ENCODE measurements at places on chromosomes 1 and 21.

DNA sequence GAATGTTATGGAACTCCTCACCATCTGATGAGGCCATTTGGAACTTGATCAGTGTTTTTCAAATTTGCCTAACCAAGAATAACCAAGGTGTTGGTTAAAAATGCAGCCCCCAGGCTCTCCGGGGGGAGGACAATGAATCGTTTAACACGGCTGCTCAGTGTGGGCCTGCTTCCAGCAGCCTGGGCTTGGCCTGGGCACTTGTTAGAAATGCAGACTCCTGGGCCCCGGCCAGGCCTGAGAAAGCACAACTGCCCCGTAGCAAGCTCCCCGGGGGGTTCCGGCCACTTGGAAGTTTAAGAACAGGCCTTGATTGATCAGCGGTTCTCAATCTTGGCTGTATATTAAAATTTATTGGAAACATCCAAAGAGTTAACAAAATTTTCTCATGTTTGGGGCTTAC, 22.8 kb upstream of the C2CD2 start:
- DNase-seq = no peak

- no peak for DNase-seq
These were observed 17.8 kb upstream of the FAM131C start for GRCh38 chr1:16091296-16091695.

DNA sequence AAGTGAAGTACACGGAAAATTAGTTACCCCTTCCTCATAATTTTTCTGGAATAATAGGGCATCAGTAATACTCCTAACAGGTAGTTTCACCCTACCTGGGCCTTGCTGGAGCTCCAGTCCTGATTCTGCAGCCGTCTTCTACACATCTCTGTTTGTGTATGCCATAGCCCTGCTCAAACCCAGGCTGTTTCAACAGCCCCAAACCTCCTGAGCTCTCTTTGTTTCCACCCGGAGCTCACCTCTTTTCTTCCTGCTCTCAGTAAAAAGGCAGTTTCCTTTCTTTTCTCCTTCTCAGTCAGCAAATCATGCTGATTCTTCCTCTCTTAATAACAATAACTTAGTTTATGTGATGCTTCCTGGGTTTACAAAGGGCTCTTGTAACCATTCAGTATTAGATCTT, 355.1 kb upstream of the RUNX1 start:
- no peak for DNase-seq

DNA sequence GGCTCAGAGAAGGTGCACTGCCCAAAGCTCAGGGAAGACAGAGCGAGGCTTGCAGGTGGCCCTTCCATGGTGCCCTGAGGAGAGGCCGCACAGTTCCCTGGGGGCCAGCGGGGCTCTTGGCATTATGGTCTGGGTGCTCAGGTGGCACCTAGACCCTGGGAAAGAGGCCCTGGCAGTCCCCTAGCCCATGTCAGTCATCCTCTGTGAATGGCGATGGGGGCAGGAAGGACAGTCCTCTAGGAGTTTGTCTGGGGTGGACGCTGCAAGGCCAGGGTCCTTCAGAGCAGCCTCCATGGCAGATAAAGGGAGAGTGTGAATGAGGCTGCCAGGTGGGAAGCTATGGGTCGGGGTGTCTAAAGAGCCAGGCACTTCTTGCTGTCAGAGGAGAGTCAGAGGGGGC, 345.9 kb upstream of the VAMP3 start:
- DNase-seq = no peak

DNA sequence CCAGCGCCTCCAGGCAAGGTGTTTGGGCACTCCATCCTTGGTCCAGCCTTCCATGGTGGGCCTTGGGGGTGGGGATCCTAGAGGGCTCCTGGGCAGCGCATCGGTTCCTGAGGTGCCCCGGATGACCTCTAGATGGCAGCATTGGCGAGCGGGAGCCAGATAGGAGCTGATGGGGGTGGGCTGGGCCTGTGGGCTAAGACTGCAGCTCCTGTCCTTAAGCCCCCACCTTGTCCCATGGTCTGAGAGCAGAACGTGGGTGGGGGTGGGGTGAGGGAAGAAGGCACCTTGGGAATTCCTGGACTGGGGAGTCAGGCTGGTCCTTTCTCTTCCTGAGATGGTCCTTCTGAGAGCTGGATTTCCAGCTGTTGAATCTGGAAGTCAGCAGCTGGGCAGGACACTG, 93.4 kb upstream of the CSF3R start:
- DNase-seq = no peak

DNA sequence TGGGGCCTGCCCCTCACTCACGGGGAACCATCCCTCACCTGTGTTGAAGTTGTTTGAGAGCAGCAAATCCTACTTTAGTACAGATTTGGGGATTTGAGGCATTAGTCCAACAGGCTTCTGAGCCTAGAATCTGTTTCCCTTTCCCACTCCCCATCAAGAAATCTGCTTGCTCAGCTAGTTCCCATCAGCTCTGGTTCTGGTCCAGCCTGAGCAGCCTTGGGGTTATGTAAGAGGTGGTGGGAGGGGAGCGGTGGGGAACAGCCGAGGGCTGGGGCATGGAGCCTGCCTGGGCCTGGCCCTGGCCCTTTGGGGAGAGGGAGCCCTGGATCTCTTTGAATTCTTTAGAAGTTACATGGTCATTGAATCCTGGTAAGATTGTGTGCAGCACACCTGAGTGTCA, 4.1 kb downstream of the GSTM5 start:
- DNase-seq = no peak

DNA sequence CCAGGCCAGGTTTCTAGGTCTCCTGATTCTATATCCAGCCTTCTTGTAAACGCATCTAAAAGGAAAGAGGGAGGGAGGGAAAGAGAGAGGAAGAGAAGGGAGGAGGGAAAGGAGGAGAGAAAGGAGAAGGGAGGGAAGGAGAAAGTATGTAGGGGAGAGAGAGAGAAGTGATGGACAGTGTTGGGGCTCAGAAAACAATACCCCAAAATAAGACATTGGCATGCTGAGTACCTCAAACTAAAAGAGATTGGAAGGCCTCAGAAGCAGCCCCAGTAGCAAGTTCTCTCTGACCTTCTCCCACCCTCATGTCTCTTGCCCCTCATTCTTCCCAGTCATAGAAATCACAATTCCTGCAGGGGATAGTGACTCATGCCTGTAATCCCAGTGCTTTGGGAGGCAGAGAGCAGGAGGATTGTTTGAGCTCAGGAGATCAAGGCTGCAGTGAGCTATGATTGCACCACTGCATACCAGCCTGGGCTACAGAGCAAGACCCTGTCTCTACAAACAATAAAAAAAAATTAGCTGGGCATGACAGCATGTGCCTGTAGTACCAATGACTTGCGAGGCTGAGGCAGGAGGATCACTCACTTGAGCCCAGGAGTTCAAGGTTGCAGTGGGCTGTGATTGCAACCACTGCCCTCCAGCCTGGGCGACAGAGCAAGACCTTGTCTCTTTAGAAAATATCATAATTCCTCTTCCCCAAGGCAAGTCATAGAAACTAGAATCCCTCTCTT, 51.2 kb downstream of the DNTTIP2 start:
- DNase-seq = no peak

DNA sequence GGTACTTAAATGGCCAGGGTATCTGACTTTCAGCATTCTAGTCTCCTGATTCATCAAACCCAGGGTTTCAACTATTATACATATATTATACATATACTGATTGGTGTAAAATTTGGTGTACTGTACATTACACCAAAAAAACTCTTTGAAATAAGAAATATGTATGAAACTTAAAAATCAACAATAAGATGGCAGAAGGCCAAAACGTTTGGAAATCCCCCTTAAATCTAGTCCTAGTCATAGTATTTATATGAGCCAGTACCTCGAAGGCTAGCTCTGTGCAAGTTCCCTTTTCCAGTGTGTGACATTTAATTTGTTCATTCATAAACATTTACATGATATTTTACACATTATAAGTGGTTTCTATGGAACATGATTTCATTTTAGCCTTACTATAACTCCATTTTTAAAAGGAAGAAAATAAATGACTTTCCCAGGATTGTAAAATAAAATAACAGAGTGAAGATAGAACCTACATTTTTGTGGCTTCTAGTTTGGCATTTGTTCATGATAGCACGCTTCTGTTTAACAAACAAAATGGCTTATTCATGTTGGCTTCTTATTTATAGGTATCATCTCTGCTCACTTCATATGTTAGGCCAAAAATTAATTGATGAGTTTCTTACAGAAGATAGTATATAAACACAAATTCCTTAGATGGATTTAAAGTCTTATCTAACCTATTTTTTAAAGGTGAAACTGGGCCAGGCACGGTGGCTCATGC, 18.8 kb upstream of the ZNF281 start:
- no peak for DNase-seq

- DNase-seq = peak; percentile 72
These were observed 145.5 kb upstream of the IRF2BP2 start for GRCh38 chr1:234755449-234755863.

GRCh38 chr1:8363186-8363766, 45.4 kb downstream of the SLC45A1 start:
- no peak for DNase-seq

GRCh38 chr1:232106415-232106814, 479.8 kb downstream of the DISC1 start:
- DNase-seq = no peak

DNA sequence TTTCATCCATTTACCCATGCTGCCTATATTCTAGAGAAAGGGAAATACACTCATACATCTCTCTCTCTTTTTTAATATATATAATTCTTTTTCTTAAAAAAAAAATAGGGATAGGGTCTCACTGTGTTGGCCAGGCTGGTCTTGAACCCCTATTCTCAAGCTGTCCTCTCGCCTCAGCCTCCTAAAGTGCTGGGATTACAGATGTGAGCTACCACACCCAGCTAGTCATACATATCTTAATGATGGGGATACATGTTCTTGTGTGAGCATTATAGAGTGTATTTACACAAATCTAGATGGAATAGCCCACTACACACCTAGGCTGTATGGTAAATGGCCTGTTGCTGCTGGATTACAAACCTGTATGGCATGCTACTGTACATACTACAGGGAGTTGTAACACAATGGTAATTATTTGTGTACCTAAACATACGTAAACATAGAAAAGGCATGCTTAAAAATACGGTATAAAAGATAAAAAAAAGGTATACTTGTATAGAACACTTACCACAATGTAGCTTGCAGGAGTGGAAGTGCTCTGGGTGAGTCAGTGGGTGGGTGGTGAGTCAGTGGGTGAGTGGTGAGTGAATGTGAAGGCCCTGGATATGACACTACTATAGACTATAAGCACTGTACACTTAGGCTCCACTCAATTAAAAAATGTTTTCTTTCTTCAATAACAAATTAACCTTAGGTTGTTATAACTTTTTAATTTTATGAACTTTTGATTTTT, 72.9 kb downstream of the IVNS1ABP start:
- DNase-seq = no peak

DNA sequence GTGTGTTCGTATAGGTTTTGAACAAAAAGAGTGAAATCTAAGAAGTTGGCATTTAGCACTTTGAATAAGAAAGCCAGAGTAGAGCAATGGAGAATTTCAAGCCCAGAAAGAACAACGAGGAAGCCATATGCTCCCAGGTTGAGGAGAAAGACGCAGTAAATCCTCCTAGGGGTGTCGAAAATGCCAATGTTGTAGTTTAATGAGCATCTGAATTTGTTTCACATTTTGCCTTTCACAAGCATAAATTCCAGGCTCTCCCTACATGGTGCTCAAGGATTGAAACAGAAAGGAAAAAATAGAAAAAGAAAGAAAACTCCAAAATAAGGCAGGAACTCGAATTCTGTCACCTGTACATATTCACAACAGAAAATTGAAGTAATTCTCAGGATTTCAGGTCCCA, 264.7 kb upstream of the SGIP1 start:
- DNase-seq = no peak

DNA sequence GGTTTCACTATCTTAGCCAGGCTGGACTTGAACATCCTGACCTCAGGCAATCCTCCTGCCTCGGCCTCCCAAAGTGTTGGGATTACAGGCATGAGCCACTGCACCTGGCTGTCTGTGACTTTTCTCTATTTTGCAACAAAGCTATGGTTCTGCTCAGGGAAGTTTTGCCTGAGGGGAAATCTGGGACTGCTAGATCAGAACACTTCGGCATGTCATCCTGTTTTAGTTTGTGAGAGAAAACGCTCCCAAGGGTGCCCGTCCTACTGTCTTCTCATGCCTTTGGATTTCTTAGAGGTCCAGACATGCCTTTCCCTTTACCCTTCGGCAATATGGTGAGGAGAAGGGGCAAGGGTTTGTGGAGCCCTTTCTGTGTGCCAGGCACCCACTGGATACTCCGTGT, 5.6 kb upstream of the CORT start:
- DNase-seq = no peak

DNA sequence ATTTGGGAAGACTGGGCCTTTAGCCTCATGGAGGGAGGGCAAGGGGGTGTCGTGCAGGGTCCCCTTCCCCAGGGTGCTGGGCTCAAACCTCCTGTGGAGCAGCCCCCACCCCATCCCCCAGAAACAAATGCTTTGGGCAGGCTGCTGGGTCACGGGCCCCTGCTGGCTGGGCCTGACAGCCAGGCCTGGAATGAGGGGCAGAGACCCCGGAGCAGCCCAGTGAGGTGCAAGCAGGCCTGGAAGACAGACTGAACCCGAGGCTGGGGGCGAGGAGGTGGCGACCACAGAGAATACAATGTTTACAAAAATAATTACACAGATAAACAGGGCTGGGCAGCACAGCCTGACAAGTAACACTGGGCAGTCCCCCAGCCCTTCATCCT, 5.3 kb downstream of the CCDC24 start:
- DNase-seq = no peak

DNA sequence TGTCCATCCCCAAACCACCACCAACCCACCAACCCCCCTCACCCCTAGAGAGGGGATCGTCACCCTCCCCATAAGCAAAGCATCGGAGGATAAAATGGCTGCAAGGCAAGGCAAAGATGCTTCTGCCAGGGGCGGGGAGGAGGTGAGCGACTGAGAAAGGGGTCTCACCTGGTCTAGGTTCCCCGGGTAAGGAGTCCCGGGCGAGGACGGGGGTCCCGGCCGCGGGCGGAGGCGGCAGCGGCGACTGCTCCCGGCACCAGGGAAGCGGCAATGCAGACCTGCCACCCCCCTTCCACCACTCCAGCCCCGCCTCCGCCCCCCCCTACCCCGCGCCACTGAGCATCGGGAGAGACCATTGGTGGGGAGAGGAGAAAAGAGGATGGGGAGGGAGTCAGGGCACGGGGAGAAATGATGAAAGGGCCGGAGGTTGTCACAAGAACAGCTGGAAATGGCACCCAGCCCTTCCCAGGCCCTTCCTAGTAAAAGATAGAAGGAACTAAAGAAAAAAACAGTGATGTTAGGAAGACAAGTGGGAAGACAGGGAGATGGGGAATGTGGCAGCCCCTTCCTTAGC, at the start of gene SV2A:
Gene SV2A (minus strand): TSS at position 274 of the 574 bp plus-strand sequence. CDS start 4,004 bp downstream, outside the sequence.
- DNase-seq = peak; percentile 60

DNA sequence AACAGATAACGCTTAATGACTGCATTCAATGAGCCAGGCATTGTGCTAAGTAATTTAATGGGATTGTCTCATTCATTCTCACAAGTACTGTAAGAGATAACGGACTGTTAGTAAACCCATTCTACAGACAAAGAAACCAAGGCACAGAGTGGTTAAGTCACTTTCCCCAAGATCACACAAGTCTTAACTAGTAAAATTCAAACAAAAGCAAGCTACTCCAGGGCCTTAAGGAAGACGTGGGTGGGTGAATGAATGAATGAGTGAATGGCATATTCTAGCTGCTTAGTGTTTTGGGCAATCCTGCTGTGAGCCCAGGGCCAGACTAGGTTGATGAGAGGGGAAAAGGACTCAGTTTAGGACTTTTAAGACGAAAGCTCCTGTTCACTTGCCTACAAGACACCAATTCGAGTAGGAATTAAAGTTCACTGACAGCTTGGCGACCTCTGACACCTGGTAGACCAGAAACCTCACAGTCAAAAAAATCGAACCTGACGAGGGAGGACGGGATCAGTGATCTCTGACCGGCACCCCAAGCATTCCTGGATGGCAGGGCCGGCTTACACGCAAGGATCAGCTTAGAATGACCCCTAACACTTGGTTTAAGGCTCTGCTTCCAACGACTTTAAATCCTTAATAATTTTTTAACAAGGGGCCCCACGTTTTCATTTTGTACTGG, 557 bp downstream of the EMC1 start:
- no peak for DNase-seq
